ENCODE measurements at places on chromosomes 3 and 15.

GRCh38 chr3:193884027-193884426, 251.9 kb upstream of the HES1 start:
- no peak for DNase-seq

DNA sequence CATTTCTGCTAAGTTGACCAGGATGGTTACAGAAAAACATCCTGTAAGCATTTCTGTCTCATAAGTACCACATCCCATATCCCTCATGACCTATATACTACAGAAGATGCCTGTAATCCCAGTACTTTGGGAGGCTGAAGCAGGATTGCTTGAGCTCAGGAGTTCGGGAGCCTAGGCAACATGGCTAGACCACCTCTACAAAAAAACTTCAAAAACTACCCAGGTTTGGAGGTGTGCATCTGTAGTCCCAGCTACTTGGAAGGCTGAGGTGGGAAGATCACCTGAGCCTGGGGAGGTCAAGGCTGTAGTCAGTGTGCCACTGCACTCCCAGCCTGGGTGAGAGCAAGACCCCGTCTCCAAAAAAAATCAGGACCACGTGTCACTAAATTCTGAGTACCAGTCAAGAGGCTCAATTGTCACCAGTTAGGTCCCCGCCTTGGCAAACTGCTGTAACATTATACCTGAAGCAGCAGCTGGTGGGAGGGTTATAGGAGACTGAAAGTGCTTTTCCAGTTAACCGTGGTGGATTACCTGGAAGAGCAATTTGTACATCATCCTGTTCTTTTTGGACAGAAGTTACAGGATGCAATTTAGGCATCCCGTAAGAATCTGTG, 6.2 kb downstream of the RPL32 start:
- DNase-seq = no peak

DNA sequence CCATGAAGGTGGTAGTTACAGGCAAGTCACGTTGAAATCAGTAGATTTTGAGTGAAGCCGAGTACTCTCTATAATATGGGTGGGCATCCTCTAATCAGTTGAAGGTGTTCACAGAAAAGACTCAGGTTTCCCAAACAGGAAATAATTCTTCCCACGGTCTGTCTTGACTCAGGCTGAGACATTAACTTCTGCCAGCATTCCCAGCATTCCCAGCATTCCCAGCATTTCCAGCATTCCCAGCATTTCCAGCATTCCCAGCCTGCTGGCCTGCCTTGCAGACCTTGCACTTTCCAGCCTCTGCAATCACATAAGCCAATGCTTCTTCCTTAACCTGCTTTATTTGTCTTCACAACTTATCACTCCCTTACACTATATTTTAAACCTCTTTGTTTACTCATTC, 542.3 kb upstream of the ROBO2 start:
- DNase-seq = no peak

DNA sequence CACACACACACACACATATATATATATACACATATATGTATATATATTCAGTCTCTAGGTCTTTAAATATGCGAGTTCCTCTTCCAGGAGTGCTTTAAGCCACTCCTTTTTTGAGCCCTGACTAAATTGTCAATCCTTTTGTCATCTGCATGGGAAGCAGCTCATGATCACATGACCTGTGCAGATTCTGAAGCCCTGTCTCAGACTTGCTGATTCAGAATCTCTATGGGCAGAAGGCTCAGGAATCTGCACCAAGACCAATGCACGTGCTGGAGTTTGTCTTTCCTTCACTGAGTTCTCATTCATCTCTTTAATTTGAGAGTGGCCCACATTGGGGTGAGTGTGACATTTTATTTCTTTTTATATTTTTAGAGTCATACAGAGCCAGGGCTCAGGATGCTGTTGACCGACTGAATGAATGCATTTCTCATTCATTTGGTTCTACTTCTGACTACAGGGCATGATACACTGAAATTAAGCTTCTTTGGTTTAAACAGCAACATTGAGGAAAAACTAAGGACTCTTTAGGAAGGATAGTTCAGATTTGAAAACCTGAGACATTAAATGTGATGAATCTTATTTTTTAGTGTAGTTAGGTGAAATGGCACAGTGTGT, 307.5 kb downstream of the EDEM1 start:
- no peak for DNase-seq

DNA sequence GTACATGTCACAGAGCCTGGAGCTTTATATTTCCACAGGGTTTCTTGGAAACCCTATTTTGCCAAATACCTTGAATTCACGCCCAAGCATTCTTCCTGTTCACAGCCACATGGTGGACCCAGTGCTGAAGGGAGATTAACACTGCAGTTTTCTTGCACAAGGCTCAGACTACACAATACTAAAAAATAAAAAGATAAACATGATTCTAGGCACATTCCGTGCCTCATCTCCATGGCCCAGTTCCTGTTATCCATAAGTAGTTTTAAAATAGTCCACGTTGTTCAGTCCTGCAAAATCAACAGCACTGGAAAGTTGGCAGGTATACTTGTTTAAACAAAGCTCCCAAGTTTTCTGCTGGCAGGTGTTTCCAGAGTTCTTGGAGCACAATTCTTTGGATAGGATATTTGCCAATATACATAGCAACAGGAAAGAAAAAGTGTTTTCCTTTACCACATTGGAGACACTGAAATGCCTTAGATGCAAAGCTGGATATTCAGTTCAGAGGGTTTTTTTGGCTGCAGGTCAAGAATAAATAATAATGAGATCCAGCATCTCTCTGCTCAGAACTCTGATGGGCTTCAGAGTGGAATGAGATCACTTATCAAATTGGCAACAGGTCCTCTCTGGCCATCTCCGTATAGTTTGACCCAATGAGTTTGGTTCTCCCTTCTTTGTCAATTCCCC, 88.1 kb upstream of the TGFBR2 start:
- DNase-seq = peak; percentile 81

All from NCI-H1105 treated with DMSO at 0.1 percent for 48 hours (cell line).